ENCODE measurements at places on chromosomes 7 and 10.

DNA sequence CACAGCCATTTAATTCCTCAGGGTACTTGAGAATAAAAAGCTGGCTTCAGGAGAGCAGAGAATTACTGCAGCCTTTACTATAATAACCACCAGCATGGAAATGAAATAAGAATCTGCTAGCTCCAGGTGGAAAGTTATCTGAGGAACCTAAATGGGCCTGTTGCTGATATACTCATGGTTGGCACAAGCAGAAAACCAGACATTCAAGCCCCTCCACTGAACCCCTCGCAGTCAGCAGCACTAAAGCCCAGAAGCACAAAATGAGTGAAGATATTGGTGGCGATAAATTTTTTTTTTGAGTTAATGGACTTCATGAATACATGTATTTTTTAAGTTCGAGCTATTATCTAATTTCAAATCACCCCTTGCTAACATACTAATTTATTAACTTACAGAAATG lies 303.9 kb upstream of the NRP1 start:
- DNase-seq: no peak

- DNase-seq: no peak
Measured at GRCh38 chr7:135929249-135929648, 47.9 kb downstream of the MTPN start.

DNA sequence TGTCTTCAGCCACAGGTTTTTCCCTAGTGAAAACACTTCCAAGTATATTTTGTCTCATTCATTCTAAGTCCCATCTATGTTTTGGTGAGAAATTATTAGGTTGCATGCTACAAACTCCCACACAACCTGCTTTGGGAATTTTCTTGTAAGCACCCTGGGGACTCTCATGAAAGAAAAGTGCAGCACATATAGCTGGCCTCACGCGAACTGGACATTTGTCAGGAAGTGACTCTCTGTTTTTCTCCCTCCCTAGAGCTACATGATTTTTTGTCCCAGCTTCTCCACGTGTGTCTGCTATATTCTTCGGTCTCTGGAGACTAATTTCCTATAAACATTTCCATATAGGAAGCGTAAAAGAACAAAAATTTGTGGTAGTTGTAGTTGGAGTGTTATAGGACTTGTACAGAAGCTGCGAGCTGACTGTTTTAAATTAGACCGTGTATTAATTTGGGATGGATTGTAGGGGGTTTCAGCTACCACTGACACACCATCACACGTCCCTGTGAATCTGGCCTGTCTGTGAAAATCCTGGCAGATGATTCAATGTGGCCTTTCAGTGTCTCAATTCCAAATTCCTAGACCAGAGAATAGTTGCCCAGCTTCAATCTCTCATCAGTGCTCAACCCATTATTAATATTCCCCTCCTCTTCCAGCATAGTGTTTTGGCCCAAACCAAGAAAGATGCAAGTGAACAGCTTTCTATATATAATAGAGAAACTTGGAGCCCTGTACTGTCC lies 40.2 kb downstream of the ARL4A start:
- no peak for DNase-seq

- DNase-seq: no peak
Measured at GRCh38 chr7:69882269-69882668, 284.0 kb downstream of the AUTS2 start.

DNA sequence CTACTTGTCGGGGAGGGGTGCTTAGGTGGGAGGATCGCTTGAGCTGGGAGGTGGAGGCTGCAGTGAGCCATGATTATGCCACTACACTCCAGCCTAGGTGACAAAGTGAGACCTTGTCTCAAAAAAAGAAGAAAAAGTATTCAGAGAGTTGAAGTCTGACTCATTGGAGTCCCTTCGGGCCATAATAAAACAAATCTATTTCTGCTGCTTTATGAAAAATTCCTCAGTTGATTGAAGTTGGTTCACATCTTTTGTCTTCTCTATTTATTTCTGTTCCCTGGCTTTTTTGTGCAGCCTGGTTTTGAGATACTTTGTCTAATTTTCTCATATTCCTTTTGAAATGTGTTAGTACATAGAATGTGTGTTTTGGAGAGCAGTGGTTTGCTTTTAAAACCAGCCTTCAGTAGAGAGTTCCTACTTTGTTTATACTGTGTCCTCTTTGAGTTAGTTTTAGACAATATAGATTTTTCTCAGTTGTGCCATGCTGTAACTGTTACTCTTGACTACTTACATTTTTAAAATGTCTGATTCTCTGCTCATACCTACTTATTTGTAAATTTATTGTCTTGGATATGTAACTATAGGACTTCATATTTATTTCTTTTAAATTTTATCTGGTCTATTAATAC lies 36.7 kb downstream of the LUC7L2 start:
- no peak for DNase-seq

GRCh38 chr7:121449735-121450240 lies 53.7 kb upstream of the FAM3C start:
- DNase-seq: no peak

GRCh38 chr10:43692051-43692825 lies 43.6 kb upstream of the ZNF32 start:
- no peak for DNase-seq

- DNase-seq: no peak
Measured at GRCh38 chr7:71504697-71505441, 372.9 kb downstream of the GALNT17 start.

DNA sequence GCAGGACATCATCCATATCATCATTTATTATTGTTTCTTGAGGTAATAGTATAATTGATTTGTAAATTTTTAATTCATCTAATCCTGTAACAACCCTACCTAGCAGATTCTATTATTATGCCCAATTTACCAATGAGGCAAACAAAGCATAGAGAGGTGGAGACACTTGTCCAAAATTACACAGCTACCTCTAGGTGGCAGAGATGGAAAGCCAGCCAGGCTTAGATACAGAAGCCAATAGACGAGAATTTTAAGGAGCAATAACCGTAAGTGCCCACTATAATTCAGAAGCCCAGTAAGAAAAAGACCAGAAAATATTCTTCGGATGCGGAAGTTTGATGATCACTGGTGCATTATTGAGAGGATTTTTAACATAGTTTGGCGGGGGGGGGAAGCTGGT lies 54.0 kb downstream of the ANK3 start:
- no peak for DNase-seq

GRCh38 chr7:37920305-37920848 lies at the start of gene EPDR1:
EPDR1 (plus strand) TSS chr7:37920640; CDS start chr7:37920940, 300 bp downstream.
- no peak for DNase-seq

- DNase-seq: no peak
Measured at GRCh38 chr7:151242159-151243044, 6.1 kb downstream of the SMARCD3 start.

- no peak for DNase-seq
Measured at GRCh38 chr7:55449205-55449991, 84.3 kb downstream of the LANCL2 start.

DNA sequence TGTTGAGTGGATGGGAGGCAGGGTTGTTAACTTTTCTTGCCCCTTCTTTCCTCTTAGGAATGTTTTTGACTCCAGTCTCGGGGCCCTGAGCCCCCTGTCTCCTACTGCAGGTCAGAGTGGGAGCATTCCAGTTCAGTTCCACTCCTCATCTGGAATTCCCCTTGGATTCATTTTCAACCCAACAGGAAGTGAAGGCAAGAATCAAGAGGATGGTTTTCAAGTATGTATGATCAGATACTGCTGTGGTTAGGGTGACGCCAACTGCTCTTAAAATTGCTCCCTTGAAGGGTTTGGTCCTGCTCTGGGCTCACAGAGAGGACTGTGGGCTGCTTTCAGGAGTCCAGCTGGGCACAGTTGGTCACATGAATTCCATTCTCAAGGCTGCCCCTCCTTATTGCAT lies 22.0 kb downstream of the VWA2 start:
- DNase-seq: no peak

DNA sequence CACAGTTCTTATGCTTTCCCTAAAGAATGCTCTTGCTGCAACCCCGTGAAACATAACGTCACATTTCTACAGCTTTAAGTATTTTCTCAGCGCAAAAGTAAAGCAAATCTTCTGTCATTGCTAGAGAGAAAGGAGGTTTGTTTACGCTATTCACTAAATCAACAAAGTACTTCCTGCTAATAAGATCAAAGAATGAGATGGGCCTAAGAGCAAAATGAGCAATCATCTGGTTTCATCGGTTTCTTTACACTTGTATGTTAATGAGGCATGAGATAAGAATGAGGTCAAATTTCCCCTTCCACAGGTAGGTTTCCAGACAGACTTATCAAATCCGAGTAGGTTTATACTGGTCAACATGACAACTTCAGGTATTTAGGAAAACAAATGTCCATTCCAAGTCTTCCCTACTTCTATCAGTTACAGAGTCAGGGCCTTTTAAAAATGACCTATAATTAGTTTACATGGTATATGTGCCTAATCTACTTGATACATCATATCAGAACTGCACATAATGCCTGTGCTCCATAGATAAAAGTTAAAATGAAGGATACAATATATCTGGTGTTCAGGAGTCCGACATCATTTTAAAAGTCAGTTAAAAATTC lies 8.4 kb downstream of the USP6NL start:
- no peak for DNase-seq

DNA sequence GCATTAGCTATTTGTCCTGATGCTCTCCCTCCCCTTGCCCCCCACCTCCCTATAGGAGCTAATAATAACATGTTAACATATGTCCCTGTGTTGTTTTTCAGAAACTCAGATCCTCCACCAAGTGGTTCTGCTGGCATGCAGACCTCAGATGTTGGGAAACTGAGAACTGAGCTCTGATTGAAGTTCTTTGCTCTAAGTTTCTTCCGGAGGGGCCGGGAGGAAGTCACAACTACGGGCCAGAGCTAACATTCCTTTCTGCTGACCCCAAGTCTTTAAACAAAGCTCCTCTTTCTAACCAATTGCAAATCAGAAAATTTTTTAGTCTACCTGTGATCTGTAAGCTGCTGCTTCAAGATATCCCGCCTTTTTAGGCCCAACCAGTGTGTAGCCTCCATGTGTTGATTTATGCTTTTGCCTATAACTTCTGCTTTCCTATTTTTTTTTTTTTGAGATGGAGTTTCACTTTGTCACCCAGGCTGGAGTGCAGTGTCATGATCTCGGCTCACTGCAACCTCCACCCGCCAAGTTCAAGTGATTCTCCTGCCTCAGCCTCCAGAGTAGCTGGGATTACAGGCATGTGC lies 66.6 kb downstream of the LYZL1 start:
- DNase-seq: no peak

DNA sequence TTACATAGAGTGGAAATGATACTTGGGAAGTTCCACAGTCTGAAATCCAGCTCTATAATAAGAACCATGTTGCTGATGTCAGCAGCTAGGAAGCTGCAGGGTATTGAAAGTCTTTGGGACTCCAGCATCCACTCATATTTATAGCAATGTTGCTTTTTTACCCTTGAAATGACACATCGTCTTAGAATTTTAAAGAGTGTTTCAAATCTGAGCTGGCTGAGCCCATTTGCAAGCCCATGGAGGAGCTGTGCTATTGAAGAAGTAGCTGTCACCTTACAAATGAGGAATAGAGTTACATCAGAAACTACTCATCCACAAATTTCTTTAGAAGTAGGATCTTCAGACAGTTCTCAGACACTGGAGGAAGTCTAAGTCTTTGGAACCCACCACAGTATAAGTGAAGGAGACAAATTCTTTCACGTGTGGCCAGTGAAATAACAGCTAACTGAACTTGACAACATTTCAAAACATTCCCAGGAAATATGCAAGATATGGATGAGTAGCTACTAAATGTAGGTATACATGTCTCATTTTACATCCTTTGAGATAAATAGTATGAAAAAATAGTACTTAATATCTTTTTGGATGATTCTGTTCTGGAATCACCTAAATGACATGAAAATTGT lies 203.6 kb downstream of the ZNF365 start:
- DNase-seq: no peak

DNA sequence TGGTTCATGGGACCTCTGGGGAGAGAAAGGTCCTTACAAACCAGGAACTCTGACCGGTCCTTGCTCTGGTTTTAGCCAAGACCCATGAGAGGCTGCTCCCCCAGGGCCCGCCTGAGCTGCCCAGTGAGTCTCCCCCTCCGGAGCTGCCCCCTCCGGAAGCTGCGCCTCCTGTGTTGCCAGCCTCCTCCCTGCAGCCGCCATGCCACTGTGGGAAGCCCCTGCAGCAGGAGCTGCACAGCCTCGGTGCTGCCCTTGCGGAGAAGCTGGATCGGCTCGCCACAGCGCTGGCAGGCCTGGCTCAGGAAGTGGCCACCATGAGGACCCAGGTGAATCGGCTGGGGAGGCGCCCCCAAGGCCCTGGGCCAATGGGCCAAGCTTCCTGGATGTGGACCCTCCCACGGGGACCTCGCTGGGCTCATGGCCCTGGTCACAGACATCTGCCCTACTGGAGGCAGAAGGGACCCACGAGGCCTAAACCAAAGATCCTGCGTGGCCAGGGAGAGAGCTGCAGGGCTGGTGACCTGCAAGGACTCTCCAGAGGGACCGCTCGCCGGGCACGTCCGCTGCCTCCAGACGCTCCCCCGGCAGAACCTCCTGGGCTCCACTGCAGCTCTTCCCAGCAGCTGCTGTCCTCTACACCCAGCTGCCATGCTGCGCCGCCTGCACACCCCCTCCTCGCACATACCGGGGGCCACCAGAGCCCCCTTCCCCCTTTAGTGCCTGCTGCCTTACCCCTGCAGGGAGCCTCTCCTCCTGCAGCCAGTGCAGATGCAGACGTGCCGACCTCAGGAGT lies 40.1 kb downstream of the ZNF467 start:
- no peak for DNase-seq

DNA sequence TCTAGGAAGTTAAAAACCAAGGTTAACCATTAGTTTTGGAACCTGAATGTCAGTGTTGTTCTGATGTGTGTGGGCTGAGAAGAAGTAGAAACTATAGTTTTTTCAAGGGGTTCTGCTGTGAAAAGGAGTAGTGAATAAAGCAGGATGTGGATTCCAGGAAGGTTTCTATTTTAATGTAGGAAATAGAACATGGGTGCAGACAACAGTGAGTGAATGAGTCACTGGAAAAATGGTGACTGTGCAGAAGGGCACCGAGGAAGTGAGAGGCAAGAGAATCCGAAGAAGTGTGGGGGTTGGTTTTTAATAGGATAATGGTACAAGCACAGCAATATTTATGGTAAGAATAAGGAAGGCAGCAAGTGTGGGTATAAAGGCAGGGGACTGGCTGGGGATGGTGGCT lies 120.4 kb downstream of the ARHGAP21 start:
- DNase-seq: no peak

DNA sequence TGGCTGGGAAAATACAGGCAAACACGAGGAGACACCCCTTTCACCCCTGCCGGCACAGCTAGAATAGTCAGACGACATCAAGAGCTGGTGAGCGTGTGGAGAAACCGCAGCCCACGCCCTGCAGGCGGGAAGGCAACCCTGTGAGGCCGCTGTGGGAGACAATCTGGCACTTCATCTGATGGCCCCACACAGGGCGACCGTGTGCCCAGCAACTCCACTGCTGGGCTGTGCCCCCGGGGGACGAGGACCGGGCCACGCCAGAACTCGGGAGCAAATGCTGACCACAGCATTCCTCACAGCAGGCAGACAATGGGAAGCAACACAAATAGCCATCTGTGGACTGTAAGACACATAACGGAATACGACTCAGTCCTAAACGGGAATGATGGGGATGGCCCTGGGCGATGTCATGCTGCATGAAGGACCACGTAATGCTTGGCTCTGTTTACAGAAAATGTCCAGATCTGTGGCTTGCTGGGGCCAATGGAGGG lies 58.9 kb downstream of the CFAP46 start:
- DNase-seq: no peak

GRCh38 chr7:128910569-128910945 lies at the start of gene KCP:
KCP (minus strand) TSS chr7:128910709; CDS start chr7:128910676, 33 bp downstream.
- no peak for DNase-seq

Data from naive thymus-derived CD8-positive, alpha-beta T cell (primary cell).